ENCODE measurements at places on chromosomes 3 and 15. TPM values are rescaled to one million over a fixed set of nuclear protein-coding genes. Genes with fewer than 3 reads are reported as not detected.

DNA sequence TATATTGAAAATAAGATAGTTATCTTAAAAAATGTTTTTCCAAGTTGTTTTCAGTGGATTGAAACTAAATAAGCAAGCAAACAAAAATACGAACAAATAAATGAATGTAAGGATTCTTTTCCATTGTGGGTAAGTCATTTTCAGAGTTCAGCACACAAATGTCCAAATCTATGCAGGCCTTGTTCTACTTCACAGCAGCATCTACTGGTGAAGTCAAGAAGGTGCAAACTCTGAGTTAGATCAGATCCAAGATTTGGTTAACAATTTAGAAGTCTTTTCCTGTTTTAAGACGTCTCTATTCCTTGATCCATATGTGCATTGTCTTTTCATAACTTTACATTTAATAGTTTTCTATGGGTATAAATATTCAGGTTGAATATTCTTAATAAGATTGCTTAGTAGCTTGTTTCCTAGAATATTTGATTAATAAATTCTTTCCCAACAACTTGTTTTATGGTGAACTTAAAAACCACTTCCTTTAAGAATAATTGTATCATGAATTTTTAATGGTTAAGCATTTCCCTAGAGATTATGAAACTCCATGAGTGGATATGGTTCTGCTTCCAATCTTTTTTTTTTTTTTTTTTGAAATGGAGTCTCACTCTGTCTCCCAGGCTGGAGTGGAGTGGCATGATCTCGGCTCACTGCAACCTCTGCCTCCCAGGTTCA lies 10.5 kb downstream of the PTX3 start:
- DNase-seq, result no peak

Gene ANKRD63
- total RNA-seq, result not detected

DNA sequence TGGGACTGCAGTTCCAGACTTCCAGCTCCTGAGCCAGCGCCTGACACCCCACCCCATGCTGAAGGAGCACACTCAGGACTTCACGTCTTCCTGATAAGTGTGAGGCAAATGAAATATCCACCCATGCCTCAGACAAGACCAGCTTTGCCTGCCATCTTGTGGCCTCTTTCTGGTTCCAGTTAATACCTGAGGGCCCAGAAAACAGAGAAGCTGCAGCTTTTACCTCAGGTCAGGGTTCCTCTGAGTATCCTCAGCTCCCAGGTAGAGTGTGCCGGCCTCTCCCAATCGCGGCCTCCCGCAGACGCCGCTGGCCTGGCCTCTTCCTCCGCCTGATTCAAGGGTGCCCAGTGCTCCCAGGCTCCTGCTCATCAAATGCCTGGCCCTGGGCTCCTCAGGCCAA lies 5.1 kb upstream of the KLHL6 start:
- DNase-seq, result no peak

- no peak for DNase-seq
Observed at GRCh38 chr3:183537295-183537730, 18.2 kb downstream of the KLHL6 start.

DNA sequence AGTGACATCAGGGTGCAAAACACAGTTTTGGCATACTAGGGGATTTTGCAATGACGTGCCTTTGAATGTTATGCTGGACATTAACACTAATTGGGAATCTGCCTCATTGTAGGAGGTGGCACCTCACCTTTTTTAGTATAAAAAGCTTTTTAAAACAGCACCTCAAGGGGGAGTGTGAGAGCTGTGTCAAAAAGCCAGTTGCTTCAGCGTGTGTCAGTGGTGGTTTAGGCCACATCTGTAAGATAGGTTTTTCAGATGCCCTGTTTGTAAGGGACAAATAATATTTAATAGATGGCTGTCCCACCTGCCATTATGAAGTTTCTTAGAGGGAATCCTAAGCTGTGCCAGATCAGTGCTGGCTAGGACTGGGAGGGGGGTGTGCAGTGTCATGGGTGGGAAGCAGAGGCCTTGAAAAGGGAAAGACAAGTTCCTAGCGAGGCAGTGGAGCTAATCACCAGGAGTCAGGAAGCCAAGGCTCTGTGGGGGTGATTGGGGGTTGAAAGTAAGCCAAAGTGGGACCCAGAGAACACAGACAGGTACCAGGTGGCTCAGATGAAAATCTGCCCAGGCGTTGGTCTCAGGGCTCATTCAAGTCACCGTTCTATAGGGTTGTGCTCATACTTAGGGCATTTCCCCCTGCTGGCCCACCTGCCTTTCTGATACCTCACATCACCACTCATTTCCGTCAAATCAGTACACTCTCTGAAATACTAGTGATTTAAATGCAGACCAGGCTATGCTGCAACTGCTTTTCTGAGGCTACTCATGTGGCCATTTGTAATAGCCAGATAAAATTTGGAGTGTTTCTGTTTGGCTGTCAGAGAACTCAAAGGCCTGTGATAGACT lies 120.5 kb downstream of the BBX start:
- DNase-seq, result no peak

Gene LIPC
- not detected for total RNA-seq

All from suprapubic skin (tissue), 4 donors.